Common myeloid progenitor, CD34-positive (primary cell): ENCODE measurements at places on chromosomes 12 and 14.
A peak's percentile ranks its signal among the peaks of the same experiment; 100 is the strongest.

- peak; percentile 10 for DNase-seq
These were observed 89.4 kb downstream of the UNC79 start for GRCh38 chr14:93520053-93520607.

- DNase-seq: no peak
These were observed 406.4 kb downstream of the SNAPC1 start for GRCh38 chr14:62168564-62169155.

- no peak for DNase-seq
These were observed 73.7 kb downstream of the DCAF5 start for GRCh38 chr14:69079188-69079742.

DNA sequence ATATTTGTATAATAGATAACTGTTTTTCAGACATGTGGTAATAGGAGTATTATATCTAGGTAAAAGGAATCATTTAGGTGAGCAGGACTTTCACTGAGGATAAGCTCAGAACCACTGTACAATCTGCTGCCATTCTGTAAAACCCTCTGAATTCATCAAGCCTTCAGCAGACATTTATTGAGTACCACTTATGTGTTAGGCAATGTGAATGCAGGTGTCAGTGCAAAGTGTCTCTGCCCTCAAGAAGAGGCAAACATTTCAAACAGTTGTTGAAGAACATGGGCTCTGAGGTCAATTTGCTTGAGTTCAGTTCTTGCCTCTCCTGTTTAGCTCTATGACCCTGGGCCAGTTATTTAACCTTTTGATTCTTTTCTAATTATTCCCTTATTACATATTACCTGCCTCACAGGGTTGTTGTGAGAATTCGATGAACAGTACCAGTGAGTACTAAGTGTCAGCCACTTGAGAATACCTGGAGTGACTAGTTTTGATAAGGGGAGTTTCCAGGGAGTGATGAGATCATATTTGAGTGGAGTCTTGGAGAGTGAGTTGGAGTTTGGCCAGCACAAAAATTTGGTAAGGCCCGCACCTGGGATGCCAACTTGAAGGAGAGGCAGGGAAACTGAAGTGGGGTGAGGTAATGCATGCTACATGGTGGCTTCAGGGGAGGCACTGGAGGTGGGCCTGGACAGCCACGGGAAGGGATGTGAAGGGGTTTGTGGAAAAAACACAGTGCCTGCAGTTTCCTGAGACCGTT lies 33.7 kb downstream of the RASSF8 start:
- no peak for DNase-seq

DNA sequence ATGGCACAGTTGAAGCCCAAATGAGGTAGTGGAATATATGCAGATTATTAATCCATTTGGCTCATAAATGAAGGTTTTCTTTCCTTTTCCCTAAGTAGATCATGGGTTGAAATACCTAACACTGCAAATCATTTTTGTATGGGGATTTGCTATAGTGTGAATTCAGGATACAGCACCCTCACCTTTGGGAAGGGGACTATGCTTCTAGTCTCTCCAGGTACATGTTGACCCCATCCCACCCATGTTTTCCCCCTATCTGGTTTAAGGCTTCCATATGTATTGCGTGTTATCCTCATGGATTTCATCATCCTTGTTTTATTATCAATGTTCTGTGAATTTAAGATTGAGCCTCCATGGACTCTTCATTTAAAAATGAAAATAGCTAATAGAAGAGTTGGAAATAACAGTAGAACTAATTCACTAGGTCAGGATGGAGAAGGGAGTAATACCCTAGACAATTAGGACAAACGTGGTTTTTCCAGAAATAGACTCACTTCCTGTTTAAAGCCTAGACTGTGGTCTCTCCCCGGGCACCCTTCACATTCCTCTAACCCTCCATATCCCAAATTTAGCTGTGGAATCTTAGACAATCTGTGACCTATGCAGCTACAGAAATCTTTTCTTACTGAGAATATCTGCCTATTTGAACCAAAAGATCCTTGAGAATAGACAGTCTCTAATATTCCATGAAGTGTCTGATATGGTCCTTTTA lies 56.5 kb downstream of the DAD1 start:
- no peak for DNase-seq

DNA sequence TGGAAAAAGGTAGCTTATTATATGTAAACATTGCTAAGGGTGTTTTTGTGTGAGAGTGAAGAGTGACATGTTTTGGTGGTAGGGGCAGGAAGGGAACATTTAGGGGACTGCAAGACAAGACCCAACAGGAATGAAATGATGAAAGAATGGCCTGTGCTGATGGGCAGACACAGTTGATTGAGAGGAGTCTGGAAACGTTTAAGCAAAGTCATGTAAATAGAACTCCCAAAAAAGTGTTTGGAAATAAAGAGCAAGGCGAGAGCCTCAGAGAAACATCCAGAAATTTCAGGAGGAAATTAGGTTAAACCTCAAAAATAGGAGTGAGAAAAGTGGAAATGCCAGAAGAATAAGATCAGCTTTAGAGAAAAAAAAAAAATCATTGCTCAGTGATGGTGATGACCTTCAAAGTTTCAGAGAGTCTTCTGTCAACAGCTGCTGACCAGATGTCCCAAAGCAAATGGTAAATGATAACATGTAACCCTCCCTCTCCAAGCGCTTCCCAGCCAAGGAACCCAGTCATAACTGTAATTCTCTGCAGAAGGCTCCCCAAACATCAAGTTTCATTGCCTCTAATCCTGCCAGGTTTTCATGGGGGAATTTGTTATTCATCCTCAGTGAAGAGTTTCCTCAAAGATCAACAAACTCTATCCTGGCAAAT lies 223.2 kb upstream of the FAR2 start:
- DNase-seq: no peak

DNA sequence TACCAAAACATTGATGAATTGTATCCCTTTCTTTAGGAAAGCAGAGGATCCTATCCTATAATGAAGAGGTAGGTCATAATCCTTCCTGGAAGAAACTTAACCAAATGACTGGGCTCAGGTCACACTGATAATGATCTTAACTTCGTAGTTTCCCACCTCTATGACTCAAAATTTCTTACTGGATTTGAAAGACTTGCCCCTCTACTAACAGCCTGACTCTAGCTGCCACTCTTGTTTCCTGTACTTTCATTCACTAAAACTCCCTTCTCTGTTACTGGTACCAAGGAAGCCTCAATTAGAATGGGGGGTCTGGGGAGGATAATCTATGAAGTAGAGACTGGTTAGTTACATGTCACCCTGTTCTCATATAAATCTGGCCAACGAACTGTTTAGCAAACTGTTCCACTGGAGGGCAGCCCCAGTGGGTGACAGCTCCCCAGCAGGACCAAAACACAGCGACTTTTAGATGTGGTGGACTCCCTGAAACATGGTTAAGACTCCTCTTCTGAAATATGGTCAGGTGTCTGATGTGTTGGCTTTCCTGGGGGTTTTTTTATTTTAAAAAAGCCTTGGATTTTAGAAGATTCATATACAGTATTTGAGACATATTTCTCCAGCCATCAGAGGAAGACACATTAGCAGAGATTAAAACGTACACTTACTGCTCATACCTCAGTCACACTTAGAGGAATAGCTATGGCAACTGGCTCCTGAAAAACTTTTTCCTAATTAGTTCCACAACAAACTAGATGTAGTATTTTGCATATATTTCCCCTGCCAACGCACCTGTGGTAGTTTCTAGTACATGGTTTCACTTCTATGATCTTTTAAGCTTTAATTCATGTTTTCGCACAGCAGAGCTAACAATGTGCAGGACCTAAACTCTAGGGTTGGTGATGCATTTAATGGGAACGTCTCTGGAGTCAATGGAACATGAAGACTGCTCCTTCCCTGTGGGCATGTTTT lies 72.3 kb downstream of the ACADS start:
- no peak for DNase-seq

DNA sequence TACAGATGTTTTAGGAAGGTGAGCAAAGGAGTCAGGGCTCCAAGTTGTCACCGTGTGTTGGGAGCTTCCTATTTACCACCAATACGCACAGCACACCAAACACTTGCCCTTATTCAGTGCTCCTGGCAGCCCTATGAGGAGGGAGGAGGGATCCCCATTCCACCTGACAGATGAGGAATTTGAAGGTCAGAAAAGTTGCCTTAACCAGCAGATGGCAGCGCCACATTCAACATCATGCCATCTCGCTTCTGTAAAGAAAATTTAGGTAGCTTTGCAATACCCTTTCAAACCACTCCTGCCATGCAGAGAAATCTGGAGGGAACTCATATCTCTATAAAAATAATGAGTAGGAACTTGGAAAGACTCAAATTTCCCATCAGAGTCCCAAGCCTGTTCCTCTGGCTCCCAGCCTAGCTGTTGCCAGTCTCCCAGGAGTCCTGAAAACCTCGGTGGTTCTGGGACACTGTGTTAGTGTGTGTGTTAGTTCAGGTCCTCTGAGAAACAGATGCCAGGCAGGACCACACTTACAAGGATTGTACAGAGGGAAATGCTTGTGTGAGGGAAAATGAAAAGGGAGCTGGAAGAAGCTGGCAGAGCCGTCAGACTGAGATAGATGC lies 410.5 kb downstream of the MED13L start:
- DNase-seq: peak; percentile 6

DNA sequence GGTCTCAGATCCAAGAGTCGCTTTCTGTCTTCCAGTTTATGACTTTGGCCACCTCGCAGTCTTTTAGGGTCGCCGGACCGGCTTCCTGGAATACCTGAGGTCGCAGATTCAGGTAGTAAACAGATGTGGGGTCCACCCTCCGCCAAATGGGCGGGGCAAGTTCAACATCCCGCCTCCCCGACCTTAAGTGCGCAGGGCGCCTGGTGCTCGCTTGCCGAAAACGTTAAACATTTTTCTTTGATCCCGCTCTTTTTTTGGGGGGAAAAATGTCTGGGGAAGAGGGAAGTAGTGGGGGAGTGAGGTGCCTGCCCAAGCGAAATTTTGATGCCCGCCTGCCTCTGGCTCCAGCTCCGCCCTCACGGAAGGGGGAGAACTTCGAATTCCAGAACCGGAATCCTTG lies 73.9 kb upstream of the TBX5 start:
- no peak for DNase-seq

DNA sequence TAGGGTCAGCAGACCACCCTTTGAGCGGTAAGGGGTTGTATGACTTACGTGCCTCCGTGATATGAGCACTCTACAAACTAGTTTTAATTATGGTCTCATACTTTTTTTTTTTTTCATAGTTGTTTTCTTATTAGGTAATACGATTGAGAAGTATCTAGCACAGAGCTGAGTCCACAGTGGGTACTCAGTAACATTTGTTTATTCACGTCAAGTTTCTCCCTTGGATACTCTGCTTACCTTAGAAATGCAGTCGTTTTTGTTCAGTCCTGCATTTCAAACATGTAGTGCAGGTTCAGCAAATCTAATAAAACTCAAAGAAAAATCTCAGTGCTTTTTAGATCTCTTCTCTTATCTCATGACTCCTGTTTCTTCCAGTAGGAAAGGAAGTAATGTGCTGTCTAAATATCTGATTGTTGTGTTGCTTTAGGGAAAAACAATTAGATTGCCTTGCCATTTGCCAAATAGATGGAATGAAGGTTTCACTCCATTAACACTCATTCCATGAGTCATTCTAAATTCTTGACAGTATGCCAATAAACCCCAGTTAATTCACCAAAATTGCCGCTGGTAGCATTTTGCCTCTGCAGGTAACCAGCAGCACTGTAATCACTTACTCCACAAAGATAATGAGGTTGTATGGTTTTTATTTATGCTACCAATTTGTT lies 118.9 kb downstream of the PTCSC3 start:
- DNase-seq: no peak

GRCh38 chr12:2691006-2691344 lies 103.8 kb upstream of the FKBP4 start:
- peak; percentile 90 for DNase-seq

DNA sequence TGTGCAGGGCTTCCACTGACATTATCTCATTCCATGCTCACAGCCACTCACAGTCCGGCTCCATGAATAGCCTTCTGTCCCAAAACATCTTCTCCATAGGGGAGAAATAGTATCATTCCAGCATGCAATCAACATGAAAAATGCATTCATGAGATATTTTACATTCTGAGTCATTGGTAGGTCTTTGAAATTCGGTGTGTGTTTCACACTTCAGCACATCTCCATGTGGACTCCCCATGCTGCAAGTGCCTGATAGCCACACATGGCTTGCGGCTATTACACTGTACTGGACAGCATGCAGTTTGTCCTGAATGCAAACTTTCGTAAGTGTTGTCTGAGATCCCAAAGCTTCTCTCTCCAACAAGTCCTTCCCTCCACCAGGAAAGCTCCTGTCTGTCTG lies 449.3 kb downstream of the MED13L start:
- no peak for DNase-seq

- DNase-seq: peak; percentile 30
These were observed 168.1 kb upstream of the DAAM1 start for GRCh38 chr14:59020382-59020781.

GRCh38 chr12:117889098-117889497 lies 79.7 kb downstream of the KSR2 start:
- DNase-seq: no peak

- DNase-seq: peak; percentile 25
These were observed 12.5 kb upstream of the AVPR1A start for GRCh38 chr12:63163541-63163940.

GRCh38 chr12:13465635-13466034 lies 269.1 kb downstream of the EMP1 start:
- no peak for DNase-seq

DNA sequence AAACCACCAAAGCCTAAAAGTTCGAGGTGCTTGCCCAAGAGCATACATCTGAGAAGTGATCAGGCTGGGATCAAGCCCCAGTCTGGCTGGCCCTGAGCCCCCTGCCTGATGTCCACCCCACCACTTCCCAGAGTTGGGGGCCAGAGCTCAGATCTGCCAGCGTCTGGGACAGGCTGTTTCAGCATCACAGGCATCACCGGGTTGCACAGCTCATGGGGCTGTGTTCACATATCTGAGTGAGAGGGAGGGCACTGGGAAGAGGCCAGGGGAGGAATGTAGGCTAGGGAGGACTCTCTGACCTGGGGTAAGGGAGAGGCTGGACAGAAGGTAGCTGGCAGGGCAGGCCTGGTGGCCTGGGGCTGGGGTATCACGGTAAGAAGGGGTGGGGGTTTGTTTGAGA lies 6.0 kb downstream of the TGM1 start:
- no peak for DNase-seq
